ENCODE measurements at places on chromosomes 6 and 20.

DNA sequence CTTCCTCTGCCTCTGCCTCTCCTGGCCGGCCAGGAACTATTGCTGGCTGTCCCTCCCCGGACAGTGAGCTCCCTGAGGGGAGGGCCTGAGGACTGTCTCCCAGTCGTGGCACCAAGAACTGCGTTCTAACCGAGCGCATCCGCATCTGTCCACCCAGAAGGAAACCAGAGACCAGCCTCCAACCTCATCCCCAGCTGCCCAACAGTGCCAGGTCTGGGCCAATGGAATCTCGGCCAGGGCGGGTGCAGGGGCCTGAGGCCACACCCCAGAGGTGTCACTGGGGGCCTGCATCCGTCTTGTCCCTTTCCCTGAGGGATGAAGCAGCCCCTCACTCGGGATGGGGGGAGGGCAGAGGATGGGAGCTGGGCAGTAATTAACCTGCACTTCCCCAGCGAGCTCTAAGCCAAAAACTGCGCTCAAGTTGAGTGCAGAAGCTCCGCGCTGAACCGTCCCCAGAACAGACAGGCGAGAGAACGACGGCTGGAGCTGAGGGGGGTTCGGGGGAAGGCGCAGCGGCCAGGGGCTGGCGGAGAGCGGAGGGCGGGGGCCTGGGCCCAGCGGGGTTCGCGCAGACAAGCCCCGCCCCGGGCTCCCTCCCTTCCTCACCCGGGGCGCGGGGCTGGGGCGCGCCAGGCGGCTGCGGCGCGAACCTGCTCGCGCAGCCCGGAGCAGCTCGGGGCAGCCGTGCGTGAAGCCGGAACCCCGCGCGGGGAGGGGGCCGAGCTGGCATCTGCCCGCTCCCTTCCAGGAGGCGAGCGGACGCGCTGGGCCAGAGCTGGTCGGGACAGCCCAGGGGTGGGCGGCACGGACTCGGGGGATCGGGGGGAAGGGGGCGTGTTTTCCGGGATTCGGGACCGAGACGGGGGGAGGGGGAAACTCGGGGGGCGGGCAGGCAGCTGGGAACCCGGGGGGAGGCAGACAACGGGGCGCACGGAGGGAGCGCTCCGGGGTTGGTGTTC lies 1.4 kb downstream of the TFEB start:
- DNase-seq, result no peak

DNA sequence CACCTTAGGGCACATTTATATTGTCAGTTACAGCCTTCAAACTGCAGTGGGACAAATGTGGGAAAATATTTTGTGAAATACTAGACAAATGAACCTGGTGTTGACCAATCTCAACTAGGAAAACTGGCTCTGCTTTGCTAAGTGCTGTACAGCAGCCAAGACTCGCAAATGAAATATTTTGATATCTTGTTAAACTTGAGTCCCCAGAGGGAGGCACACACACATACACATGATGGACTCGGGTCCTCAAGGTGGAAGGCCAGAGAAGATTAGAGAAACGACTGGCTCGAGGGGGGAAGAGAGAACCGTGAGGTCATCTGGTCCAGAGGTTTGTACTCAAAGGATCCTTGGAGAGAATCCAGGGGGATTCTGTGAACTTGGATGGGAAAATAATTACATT lies 67.3 kb upstream of the JAG1 start:
- no peak for DNase-seq

- no peak for DNase-seq
These were observed 186.7 kb downstream of the BMP2 start for GRCh38 chr20:6954219-6954618.

GRCh38 chr6:26205625-26206574 lies 118.7 kb downstream of the HFE start:
- DNase-seq, result no peak

GRCh38 chr6:95263840-95264239 lies 313.5 kb upstream of the MANEA start:
- DNase-seq, result no peak

DNA sequence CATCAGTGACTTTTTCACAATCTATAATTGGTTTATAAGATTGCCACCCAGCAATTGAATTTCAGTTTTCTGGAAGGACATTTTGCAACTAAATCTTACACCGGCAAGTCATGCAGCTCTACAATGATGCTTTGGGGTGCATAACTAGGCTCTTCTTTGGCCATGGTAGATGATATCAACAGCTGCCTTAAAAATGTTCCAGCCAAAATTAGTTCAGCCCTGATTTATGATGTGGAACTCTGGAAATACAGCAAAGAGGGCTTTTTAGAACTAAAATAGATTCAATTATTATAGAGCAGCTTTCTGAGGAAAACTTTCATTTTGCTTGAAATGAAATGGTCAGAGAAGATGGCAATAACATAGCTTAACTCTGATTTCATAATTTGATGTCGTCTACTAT lies 18.4 kb upstream of the MCM9 start:
- no peak for DNase-seq

GRCh38 chr6:146336191-146336590 lies 207.4 kb upstream of the RAB32 start:
- no peak for DNase-seq

DNA sequence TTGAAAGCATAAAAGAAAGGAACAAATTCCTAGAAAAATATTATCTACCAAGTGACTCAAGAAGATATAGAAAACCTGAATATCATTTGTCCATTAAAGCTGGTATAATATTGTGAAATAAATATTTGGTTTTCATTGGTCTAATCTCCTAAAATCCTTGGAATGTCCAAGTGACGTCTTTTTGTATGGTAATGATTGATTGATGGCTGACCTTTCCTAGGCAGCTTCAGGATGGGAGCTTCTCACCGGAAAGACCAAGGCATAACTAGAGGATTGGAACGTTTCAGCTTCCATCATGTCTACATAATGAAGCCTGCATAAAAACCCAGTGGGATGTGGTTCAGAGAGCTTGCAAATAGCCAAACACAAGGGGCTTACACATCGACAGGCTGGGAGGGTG lies 57.6 kb upstream of the MAN1A1 start:
- no peak for DNase-seq

- no peak for DNase-seq
These were observed 48.8 kb upstream of the CDH22 start for GRCh38 chr20:46357030-46357514.

- DNase-seq, result no peak
These were observed 101.9 kb downstream of the NFATC2 start for GRCh38 chr20:51440589-51440988.

DNA sequence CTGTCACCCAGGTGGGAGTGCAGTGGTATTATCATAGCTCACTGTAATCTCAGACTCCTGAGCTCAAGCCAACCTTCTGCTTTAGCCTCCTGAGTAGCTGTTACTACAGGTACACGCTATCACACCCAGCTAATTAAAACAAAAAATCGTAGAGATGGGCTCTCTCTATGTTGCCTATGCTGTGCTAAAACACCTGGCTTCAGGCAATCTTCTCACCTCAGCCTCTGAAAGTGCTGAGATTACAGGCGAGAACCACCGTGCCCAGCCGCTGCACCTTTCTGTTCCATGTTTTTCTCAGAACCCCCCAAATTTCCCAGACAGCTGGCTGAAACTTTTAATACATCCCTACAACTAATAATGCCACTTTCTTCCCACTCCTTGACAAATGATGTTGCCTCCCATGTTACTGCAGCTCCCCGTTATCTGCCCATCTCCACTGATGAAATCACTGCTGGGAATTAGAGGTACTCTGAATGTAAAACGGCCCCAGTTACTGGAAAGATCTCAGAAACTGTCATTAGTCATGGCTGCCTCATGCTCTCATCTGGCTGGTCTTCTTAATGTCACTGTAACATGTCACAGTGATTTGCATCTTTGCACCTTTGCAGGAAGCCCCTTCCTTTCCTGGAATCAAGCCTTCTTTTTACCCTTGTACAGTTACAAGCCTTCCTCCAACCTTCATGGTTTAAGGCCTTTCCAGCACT lies 697.5 kb downstream of the PRKN start:
- no peak for DNase-seq

GRCh38 chr6:6795393-6795792 lies 206.9 kb downstream of the LY86 start:
- DNase-seq, result no peak

DNA sequence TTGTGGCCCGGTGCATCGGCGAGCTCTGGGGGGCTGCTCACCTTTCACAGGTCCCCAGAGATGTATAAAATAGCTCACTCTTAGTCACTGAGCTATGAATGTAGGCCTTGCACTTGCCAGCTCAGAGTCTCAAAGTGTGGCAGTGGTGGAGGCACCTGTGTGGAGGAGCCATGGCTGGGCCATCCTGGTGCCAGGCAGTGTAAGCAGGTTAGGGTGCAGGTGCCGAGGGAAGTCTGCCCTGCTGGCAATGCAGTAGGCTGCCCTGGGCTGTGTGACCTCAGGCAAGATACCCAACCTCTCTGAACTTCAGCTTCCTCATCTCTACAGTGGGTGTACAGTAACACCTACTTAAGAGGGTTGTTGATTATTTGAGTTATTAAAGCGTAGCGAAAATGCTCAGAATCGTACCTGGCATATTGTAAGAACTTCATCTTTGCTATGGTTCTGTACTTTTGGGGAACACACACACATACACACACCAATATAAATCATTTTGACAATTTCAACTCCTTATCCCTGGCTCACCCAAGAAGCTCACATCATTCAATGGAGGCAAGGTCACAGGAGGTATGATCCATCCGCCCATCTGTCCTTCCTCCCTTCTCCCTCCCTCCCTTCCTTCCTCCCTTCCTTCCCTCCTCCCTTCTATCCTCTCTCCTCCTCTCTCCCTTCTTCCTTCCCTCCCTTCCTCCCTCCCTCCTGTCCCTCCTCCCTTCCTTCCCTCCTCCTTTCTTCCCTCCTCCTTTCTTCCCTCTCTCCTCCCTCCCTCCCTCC lies 66.8 kb upstream of the STX16 start:
- no peak for DNase-seq

DNA sequence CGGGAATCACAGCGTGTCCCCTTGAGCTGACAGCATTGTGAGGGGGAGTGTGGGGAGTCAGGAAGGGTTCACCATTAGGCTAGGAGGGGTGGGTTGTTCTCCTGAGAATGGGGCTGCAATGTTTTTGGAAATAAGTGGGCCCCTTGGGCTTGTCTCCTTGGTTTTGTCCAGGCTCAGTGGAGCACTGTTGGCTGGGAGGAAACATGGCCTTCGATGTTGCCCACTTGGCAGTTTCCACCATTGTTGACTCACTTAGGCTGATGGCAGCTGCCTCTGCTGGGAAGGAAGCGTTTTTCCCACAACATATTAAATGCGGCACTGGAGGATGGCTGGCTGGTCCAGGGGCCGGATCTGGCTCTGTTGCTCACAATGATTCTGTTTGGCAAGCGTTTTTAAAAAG lies 512.1 kb downstream of the QKI start:
- no peak for DNase-seq

- DNase-seq, result no peak
These were observed 1.4 kb downstream of the SOX12 start for GRCh38 chr20:326645-327185.

DNA sequence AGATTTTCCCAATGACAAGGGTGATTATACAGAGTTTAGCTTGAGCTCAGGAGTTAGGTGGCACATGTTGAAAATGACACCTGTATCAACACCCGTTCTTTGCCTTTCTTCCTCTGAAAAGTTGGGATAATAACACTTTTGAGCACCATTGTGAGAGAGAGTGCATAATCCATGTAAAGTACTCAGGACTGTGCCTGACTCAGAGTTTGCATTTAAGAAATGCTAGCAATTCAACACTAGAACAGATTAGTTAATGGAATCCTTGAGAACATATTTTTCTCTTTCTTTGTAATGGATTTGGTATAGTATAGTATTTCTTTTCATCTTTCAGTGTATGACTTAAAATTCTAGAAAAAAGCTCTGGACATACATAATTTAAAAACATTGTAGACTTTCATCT lies 449.2 kb downstream of the GJA1 start:
- DNase-seq, result no peak

GRCh38 chr6:71619836-71620235 lies 266.5 kb upstream of the RIMS1 start:
- DNase-seq, result no peak

GRCh38 chr6:121697921-121698320 lies 262.5 kb downstream of the GJA1 start:
- no peak for DNase-seq

- no peak for DNase-seq
These were observed 6.7 kb upstream of the HSF2 start for GRCh38 chr6:122392564-122393350.

GRCh38 chr6:37354526-37355384 lies 972 bp downstream of the RNF8 start:
- no peak for DNase-seq

DNA sequence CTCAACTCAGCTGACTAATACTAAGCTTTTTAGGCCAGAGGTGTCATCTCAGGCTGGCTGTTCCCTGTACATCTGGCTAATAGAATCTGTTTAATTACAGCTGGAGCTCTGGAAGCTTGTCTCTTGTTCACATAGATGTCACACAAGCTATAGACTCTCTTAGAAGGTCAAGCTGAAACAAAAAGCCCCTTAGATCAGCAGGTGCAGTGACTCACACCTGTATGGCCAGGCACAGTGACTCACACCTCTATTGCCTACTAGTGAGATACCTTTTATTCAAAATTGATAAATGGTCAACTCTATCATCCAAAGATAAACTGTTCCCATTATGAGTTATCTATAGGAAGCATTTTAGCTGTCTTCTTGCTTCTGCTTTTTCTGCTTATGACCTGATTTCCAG lies 29.9 kb upstream of the MTHFD1L start:
- peak; percentile 10 for DNase-seq

GRCh38 chr6:136608991-136609390 lies 58.8 kb upstream of the MAP7 start:
- DNase-seq, result no peak

DNA sequence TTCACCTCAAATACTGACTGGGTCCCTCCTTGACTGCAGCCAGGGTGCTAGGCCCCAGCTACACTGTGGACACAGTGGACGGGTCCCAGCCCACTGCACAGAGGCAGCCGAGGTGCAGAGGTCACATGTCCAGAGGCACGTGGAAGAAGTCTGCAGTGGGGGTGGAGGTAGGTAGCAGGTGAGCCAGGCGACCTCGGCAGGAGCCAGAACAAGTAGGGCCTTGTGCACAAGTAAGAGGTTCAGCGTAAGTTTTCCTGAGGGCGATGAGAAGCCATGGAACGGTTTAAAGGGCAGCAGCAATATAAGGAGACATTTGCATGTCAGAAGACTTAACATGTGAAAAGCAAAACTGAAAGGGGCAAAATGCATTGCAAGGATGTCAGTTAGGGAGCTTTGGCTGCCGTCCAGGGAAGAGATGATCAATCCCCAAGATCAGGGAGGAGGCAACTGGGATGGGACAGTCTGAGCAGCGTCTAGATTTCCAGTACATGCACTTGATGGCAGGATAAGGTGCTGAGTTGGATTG lies 49.7 kb upstream of the SNX9 start:
- no peak for DNase-seq

DNA sequence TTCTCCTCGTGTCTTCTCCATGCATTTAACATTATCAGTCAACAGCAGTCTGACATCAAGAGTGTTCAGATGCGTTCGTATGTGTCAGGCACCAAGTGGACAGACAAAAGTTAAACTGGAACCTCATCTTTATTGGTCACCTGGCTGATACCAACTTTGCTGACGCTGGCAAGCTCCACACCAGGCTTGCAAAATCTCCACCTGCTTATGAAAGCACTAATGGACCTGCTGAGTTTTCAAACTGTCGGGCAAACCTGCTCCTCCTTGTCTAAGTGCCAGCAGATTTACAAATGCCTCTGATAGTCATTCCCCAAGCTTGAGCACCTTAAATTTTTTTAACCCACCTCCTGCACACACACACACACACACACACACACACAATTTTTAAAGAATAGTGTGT lies 27.9 kb upstream of the DSP start:
- no peak for DNase-seq

- no peak for DNase-seq
These were observed 216.1 kb downstream of the ESR1 start for GRCh38 chr6:152023613-152024012.

GRCh38 chr20:31717478-31718201 lies 5.0 kb downstream of the BCL2L1 start:
- no peak for DNase-seq

Measured in epithelial cell of prostate (primary cell).